Stimulated activated CD4-positive, alpha-beta T cell treated with anti-CD3 and anti-CD28 coated beads, TNF-alpha, amount 100 ng/mL, for 1 hour (primary cell): ENCODE measurements at places on chromosomes 3 and 15.

- DNase-seq: no peak
Observed at GRCh38 chr15:89781891-89782618, 5.9 kb downstream of the MESP2 start.

- no peak for DNase-seq
Observed at GRCh38 chr3:7487763-7488162, 626.8 kb downstream of the GRM7 start.

- no peak for DNase-seq
Observed at GRCh38 chr15:68666120-68666811, 87.5 kb downstream of the CORO2B start.

DNA sequence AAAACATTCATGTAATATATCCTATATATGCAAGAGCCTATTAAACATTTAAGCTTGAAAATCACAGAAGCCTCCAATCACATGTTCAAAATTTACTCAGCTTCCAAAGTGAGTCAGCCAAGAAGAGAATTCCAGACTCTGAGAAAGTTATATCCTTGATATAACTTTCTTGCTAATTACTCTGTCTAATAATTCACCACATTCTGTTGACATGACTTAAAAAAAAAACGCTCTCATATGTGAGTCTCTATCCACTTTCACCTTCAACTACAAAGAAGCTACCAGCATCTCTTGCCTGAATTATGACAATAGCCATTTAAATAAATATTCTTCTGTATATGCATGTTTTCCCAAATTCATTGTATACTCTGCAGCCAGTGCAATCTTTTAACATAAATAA lies 1116.3 kb upstream of the CADM2 start:
- no peak for DNase-seq

DNA sequence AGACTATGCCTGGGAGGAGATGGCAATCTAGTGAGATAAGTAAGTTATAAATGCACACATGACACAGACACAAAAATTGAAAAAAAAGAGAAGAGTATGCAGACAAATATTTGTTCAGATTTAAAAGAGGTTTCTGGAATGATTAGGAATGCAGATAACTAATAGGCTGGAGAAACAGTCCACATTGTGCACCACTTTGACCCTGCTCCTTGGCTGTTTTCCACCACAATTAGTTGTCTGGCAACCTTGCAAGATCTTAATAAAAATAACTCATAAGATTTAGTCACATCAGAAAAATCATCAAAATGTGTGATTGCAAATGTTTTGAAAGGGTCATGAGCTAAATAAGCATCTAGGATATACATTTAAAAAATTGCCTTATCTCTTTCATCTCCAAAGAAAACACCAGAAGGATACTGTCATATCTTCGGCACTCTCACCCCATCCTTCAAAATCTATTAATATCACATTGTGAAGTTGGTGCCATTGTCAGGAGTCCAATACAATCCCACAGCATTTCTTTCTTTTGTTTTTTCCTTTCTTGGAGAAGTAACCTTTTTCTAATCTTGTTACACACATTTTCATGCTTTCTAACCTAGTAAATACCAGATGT lies 153.7 kb upstream of the KCNMB2 start:
- no peak for DNase-seq

GRCh38 chr3:178472941-178473340 lies 63.3 kb upstream of the KCNMB2 start:
- DNase-seq: no peak

GRCh38 chr3:194543550-194543949 lies 56.7 kb upstream of the ATP13A3 start:
- DNase-seq: no peak

- no peak for DNase-seq
Observed at GRCh38 chr3:12653747-12654146, 10.2 kb downstream of the RAF1 start.

DNA sequence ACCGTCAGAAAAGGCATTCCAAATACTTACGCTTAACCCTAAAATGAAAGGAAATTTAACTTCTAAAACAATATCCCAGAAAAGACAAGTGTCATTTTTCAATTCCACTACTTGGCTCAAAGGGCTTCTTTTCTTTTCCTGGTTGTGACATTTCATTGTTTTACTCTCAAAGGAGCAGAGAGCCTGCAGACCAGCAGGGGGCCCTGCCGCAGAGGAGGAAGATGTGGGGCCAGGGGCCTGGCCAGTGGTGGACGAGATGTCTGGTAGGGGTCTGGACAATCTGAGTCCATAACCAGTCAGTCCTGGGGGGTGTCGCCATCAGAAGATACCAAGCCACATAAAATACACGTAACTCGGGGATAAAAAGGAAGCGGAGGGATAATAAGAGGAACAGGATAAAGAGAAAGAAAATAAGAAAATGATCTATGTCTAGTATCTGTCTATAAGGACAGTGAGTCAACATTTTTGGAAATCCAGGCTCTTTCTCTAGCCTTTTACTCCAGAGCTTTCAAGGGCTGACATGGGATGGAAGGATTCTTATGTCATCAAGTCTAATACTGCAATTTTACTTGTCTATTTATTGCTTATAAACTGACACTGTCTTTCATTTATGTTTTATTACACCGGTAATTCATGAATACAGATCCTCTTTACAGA lies 54.2 kb upstream of the ARHGEF3 start:
- DNase-seq: no peak

DNA sequence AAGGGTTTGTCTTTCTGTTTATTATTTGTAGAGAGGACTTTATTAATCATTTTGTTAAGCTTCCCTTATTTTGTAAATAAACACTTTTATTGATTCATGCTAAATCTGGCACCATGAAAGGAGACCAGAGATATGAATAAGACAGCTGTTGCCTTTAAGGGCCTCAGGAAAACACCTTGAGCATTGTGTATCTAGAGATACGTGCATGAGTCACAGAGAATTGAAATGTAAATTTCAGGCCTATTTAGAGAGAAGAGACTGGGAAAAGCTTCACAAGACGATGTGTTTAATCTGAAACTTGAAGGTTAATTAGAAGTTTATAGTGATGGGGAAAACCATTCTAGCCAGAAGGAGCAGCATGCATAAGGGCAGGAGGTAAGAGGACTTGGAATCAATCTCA lies 28.6 kb upstream of the UTS2B start:
- DNase-seq: no peak

DNA sequence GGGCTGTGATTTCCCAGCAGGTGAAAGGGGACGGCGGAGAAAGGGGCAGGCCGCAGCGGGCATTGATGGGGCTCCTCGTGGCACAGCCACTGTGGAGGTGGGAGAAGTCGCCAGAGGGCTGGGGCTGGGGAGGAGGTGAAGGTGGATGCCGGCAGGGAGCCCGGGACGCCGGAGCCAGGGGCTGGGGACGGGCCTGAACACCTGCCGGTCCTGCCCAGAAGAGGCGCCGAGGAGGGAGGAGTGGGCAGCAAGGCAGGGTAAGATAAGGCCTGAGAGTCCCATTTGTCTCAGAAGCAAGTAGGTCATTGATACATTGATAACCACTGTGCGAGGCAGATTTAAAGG lies 571 bp upstream of the RARRES1 start:
- DNase-seq: no peak

GRCh38 chr3:158221426-158221825 lies 111.5 kb downstream of the RSRC1 start:
- DNase-seq: no peak

DNA sequence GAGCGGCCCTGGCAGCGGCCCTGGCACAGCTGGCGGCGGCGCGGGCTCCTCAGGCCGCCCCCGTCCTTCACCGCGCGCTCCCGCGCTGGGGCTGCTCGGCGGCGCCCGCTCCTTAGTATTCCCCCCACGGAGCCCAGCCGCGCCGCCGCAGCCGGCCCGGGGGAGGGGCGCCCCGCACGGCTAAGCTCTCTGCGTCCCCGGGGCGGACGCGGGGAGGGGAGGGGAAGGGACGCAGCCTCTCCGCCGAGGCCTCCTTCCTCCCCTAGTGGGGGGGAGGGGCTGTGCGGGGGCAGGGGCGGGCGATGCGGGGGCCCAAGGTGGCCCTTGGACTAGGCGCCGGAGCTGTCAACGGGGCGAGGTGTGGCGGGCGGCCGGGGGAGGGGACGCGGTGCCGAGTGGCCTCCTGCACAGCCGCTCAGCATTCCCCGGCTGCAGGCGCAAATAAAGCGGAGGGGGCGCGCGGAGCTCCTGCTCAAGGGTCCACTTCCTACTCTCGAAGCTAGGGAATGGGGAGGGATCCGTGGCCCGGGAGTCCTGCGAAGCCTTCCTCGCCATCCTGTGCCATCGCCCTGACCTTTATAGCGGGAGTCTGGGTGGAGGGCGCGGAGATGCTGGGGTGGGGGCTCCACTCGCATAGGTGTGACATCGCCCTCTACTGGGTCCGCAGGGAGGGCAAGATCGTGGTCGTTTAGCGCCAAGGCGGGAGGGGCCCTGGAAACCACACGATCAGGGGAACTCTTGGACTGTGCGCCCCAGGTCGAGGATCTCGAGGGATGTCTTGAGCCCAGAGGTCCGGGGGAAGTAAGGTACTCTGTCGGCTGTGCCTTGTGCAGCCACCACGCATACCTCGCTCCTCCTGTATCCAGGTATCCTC lies 22.2 kb downstream of the EPHB3 start:
- no peak for DNase-seq

DNA sequence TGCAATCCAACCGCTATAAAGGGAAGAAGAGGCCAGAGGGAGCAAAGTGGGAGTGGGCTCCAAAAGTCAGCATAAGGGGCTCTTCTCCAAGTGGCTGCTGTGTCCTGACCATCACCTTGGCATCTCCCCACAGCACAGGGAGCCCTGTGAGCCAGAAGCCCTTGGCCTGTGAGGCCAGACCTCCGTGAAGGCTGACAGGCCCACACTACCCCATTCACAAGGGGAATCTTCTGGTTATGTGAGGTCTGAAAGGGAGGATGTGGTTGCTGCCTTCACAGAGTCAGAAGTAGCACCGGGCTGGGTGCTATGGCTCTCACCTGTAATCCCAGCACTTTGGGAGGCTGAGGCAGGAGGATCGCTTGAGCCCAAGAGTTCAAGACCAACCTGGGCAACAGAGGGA lies 2.6 kb upstream of the ULK3 start:
- DNase-seq: no peak

- DNase-seq: no peak
Observed at GRCh38 chr3:54549607-54550220, 378.1 kb downstream of the LRTM1 start.

- DNase-seq: no peak
Observed at GRCh38 chr15:41161336-41161735, 45.3 kb upstream of the INO80 start.

DNA sequence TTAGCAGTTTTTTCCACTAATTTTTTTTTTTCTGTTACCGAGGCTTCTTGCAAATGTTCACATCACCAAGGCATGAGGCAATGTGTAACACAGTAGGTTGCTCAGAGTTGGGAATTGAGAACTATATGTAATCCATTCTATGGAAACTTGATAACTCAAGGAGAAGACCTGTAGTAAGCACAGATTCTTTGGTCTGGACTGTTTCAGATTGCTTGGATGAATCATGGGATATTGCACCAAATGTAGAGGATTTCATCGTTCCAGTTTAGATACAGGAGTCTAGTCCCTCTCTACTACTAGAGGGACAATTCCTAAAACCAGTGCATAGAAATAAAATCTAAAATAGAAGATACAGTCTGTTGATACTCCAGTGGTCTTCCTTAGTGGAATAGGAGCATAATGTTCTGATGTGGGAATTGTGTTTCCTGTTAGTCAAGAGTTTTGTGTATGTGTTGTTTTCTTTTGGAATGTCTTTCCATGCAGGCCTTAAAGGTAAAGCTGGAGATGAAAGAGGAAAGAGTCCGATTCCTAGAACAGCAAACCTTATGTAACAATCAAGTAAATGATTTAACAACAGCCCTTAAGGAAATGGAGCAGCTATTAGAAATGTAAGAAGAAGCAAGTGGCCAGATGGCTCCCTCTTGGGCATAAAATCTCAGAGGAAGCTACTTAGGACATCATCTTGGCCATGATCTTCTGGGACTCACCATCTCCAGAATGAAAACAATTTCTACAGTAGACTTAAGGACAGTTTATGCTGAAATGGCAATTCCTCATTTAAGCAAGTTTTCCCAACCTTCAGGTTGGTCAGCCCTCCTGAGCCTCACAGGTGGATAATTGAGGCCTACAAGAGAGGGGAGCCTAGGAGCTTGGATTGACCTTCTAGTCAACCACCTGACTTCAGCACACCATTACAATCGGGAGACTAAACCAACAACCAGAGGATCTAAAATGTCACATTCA lies 10.7 kb downstream of the KNSTRN start:
- no peak for DNase-seq

DNA sequence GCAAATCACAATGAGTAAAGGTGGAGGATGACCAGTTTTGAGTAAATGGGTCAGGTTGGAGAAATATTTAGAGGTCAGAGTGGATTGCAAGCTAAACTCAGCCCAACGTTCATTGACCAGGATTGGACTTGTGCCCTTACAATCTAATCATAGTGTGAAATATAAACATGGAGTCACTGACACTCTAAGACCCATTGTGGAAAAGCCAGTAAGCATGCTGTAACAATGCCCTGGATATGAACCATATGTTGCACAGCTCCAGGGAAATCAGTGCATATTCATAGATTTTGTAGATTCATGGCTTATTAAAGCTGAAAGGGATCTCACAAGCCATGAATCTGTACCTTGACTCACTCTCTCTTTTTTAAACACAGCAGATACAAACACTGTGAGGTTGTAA lies 660.2 kb upstream of the LMCD1 start:
- no peak for DNase-seq

GRCh38 chr3:150174179-150174578 lies 203.5 kb upstream of the PFN2 start:
- no peak for DNase-seq

- no peak for DNase-seq
Observed at GRCh38 chr15:62649793-62650420, 392.6 kb upstream of the TPM1 start.

- DNase-seq: no peak
Observed at GRCh38 chr15:45471151-45471550, 51.4 kb downstream of the SLC30A4 start.

GRCh38 chr3:153399636-153400035 lies 237.6 kb downstream of the RAP2B start:
- DNase-seq: no peak

- no peak for DNase-seq
Observed at GRCh38 chr15:47614360-47615011, 102.8 kb upstream of the SEMA6D start.

DNA sequence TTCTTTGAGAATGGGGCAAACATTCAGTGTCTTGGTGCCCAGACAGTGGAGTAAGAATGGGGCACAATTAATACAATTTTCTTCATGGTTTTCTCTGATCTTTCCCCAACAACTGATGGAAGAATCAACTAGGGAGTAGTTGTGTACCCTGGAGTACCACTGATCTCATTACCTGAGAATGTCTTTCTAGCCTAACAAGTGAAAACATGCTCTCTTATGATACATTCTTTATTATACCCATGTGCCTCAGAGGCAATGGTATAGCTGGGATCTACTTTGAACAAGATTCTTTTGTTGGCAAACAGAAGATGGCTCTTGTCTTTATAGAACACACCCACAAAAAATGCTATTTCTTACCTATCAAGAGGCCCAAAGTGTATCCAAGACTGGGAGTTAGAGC lies 250.6 kb upstream of the CMC1 start:
- no peak for DNase-seq

- DNase-seq: no peak
Observed at GRCh38 chr3:48543271-48543866, 13.2 kb downstream of the PFKFB4 start.

- no peak for DNase-seq
Observed at GRCh38 chr3:27696906-27697305, 25.2 kb downstream of the EOMES start.

- DNase-seq: no peak
Observed at GRCh38 chr15:33150431-33150941, 44.0 kb downstream of the FMN1 start.
